Esophagus squamous epithelium (tissue), 5 donors: ENCODE measurements at places on chromosomes 4 and X.

- DNase-seq = no peak
Observed at GRCh38 chr4:40157436-40157835, 39.4 kb upstream of the RHOH start.

GRCh38 chrX:71195964-71196649 is 26.9 kb upstream of the GJB1 start:
- DNase-seq = no peak

DNA sequence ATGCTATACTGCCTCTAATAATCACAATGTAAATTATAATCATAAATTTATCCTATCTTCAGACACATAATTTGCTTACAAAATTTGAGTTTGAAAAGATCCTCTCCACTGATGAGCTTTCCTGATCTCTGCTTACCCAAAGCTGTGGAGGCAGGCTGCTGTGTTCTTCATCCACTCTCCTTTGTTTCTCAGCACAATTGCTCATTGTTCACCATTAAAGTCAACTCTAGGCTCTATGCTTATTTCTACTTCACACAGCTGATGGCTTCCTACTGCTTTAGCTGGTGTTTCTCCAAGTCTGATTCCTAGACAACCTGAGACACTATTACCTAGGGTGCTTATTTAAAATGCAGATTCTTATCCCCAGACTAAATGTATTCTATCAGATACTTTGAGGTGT is 319.7 kb downstream of the PCDH18 start:
- no peak for DNase-seq

GRCh38 chr4:80279751-80280150 is 13.3 kb downstream of the FGF5 start:
- DNase-seq = no peak

DNA sequence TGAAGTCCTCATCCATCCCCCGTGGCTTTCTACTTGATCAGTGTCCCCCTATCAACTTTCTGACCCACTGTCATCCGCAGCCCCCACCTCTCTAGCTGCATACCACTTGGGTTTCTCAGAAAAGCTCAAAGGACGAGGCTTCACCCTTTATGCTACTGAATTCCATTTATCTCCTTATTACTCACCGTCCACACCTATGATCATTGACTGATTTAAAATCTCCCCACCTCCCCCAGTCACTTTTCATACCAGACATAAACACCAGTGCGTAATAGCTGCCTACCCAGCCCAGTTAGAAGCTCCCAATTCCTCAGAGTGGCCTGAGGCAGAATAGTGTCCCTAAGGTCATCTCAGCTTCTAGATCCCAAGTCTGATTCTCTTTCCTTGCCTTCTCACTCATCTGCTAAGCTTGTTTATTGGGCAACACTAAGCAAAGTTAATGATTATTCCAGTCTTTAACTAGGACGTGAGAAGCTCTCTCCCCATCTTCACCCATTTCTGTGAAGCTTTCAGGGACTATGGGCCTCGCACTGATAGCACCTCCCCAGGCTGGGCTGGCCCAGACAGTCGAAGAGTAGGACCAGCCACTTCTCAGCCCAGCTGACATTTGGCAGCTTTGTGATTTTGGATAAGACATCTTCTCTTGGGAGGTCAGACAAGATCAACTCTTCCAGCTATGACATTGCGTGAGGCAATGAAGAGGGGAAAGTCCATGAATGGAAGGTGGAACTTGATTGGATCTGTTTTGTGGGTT is 7.2 kb upstream of the DDX60L start:
- DNase-seq = no peak
